ENCODE measurements at places on chromosomes 5 and 9. TPM values are rescaled to one million over a fixed set of nuclear protein-coding genes. Genes with fewer than 3 reads are reported as not detected.

DNA sequence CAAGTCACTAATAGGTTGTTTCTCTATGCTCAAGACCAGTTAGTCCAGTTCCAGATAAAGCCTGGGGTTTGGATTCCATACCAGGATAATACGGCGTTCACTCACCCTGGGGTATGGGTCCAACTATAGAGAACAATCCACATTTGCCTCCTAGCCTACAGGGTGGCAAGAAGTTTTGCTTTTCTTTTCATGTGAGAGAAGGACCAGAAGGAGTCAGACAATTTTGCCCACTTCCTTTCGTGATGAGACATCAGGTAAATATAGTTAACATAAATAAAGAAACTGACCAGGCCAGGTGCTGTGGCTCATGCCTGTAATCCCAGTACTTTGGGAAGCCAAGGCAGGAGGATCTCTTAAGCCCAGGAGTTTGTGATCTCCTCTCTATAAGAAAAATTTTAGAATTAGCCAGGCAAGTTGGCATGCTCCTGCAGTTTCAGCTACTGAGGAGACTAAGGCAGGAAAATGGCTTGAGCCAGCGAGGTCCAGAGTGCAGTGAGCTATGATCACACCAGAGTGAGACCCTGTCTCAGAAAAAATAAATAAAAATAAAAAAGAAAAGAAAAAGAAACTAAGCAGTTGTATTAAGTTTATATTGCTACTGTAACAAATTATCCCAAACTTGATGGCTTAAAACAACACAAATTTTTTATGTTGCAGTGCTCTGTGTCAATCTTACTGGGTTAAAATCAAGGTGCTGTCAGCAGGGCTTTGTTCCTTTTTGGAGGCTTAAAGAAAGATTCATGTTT is 7.5 kb upstream of the REEP5 start:
- no peak for DNase-seq

SLC34A1 gene
- not detected for polyA plus RNA-seq

DNA sequence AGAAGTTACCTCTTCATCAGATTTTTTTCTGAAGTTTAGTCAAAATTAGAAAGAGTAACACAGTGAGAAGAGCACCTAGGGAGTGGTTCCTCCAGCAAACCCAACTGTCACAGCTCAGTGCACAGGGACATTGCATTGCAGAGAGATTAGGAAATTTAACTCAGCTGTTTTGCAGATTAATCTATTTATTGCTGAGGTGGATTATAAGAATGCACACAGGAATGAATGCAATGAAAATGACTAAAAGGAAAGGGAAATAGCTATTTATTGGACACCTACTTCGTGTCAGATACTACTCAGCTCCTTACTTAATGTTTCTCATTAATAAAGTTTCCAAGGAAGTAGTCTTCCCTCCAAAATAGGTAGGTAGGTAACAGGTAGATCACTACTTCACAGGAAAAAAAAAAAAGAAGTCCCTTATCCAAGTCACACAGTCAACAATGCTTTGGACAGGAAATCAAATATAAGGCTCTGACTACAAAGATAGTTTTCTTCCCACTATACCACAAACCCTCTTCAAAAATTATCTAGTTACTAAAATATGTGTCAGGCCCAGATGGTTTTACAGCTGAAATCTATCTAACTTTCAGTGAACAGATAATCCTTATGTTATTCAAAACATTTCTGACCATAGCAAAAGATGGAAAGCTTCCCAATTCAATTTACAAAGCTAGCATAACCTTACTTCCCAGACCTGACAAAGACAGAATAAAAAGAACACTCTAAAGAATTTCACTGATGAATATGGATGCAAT is 442.2 kb upstream of the MPDZ start:
- DNase-seq, result no peak

GRCh38 chr5:19802686-19803085 is 185.3 kb downstream of the CDH18 start:
- no peak for DNase-seq

GRCh38 chr5:138441221-138441620 is 2.4 kb downstream of the REEP2 start:
- no peak for DNase-seq

CARD9 gene
- polyA plus RNA-seq, result 0.82 TPM

Measured in CD4-positive, CD25-positive, alpha-beta regulatory T cell (primary cell).